ENCODE measurements at places on chromosomes 7 and 10.

GRCh38 chr10:124302951-124303505 is 115.7 kb downstream of the OAT start:
- H3K27ac ChIP-seq: no peak overlapping the region
- DNase-seq: no peak
- H3K4me1 ChIP-seq: no peaks in the 10 kb centered on the region
- no peak overlapping the region for H3K4me3 ChIP-seq
- no peaks in the 10 kb centered on the region for H3K27me3 ChIP-seq

GRCh38 chr7:43639858-43640491 is 57.1 kb downstream of the STK17A start:
- peaks cover 4% of the 10 kb centered on the region for H3K36me3 ChIP-seq
- H3K27me3 ChIP-seq: peaks cover 2% of the 10 kb centered on the region
- peak overlapping the region; percentile 9 for H3K4me3 ChIP-seq
- peaks cover 31% of the 10 kb centered on the region for H3K4me1 ChIP-seq
- DNase-seq: peak; percentile 47
- H3K27ac ChIP-seq: peak overlapping the region; percentile 89

DNA sequence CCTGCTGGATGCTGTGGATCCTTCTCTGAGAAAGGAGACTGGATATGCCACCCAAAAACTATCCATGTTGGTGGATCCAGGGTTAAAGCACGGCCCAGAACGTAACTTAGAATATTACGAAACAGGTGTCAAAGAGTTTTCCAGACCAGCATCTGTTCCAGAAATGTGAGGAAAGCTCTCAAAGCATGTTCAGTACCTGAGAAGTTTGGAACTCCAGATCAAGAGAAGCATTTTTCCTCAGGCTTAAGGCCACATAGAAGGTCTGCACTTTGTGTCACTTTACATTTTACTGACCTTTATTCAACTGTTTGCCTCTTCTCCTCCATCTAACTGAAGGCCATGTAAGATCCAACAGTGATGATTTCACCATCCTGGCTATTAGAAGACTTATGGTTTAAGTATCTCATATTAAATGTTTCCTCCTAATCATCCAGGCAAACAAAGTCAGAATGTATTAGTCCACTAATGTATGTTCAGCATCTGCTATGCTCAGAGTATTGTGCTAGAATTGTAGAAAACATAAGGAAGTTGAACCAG is 340.7 kb upstream of the LRGUK start:
- peaks cover 9% of the 10 kb centered on the region for H3K4me1 ChIP-seq
- no peaks in the 10 kb centered on the region for H3K36me3 ChIP-seq
- DNase-seq: no peak
- H3K27me3 ChIP-seq: no peaks in the 10 kb centered on the region
- H3K27ac ChIP-seq: no peak overlapping the region

- H3K36me3 ChIP-seq: no peaks in the 10 kb centered on the region
- H3K27ac ChIP-seq: no peak overlapping the region
- DNase-seq: no peak
- H3K27me3 ChIP-seq: no peaks in the 10 kb centered on the region
Observed at GRCh38 chr7:99209781-99210180, 1.9 kb upstream of the KPNA7 start.

Measured in glutamatergic neuron (in vitro differentiated cells).